Stimulated activated CD4-positive, alpha-beta T cell treated with anti-CD3 and anti-CD28 coated beads, TNF-alpha, amount 100 ng/mL, for 1 hour (primary cell): ENCODE measurements at places on chromosomes 6 and 20.

DNA sequence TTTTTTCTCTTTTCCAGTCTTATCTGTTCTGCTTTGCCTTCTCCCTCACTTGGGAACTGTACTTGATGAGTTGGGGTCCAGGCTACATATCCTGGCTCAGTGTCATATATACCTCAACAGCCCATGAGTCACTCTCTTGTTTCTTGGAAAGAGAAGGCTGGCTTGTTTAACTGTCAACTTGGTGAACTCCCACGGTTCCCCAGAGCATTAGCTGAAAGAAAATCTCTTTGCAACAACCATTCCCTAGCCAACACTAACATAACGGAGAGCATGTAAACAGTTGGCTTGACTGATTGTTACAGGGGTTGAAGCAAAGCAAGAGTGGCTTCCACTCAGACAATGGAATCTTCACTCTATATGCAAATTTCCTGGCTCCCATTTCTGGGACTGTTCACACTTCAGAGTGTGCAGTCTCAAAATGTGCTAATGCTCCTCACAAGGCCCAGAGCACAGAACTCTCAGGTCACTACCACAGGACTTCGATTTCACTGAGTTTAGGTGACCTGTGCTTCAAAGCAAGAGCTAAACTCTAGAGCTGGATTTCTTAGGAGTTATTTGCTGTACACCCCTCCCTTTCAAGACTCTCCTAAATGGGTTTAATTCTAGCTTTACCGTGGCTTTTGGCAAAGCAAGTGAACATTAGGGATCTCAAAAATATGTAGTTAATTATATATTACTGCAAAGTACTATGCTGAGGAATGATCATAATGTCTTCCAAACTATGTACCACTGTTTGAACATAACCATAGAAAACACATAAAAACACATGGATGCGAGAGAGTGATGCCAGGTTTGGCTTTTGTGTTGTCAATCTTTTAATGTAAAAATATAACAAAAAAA, 609.8 kb downstream of the RFPL4B start:
- no peak for DNase-seq

DNA sequence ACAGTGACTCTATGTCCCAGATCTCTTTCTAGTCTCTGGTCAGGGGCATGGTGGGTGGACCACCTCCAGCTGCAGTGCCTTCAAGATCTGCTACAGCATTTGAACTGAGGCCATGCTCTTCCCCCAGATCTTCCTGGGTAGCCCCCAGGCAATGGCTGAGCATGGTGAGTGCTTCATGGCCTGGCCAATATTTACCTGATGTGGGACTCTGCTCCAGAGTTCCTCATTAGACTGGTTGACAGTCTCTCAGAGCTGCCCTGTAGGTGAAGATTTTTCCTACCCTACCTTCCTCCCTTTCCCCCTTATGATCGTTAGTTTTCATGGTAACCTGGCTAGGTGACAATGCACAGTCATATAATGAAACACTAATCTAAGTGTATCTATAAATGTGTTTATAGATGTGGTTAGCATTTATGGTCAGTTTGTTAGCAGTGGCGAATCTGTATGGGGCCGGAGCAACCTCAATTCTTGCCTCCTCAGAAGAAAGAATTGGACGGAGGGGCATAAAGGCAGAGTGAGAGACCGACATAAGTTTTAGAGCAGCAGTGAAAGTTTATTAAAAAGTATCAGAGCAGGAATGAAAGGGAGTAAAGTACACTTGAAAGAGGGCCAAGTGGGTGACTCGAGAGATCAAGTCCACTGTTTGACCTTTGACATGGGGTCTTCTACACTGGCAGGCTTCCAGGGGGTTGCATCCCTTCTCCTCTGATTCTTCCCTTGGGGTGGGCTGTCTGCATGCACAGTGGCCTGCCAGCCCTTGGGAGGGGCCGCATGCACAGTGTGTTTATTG, 256.3 kb downstream of the CD83 start:
- DNase-seq: no peak

DNA sequence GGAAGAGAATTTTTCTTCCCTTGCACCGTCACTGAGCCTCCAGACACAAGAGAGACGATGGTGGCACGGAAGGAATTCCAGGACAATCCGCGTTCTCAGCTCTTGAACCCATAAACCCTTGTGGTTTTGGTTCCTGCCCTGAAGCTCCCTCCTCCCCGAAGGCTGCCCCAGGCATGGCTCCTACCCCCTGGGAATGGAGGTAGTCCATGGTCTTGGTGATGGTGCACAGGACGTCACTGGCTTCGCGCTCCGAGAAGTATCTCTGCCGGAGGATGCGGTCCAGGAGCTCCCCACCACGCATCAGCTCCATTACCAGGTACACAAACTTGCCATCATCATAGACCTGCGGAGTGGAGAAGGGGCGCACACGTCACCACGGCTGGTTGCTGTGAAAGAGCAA, 47.5 kb upstream of the MPC1 start:
- no peak for DNase-seq

DNA sequence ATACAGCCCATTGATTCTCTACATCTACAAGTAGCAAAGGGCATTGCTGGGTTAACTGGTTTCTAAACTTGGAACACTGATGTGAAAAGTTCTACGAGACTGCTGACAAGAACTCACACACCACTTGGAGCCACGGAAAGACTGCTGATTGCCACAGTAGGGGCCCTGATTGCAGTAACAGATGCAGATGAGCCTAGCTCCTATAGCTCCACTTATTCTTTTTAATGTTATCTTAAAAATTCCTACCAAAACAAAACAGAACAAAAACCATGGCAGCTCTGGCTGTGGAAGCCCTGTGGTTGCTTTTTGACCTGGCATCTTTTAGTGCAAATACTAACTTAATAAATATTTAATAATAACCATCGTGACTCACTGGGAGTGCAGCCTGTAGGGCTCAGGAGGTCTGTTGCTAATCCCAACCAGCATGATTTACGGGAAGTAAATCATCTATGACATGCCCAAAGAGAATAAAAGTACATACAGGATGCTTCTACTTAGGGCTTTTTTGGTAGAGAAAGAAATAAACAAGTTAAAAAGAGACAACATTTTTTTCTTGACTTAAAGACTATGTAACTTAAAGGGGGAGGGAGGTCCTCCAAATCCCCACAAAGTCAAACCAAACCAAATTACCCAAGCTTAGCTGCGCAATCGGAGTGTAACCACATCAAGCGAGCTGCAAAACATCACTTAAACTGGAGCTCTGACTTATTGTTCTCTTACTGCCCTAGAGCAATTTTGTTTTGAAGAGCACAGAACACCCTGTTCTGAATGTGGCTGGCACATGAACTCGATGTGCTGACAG, 87.2 kb downstream of the FKBP5 start:
- peak; percentile 44 for DNase-seq

DNA sequence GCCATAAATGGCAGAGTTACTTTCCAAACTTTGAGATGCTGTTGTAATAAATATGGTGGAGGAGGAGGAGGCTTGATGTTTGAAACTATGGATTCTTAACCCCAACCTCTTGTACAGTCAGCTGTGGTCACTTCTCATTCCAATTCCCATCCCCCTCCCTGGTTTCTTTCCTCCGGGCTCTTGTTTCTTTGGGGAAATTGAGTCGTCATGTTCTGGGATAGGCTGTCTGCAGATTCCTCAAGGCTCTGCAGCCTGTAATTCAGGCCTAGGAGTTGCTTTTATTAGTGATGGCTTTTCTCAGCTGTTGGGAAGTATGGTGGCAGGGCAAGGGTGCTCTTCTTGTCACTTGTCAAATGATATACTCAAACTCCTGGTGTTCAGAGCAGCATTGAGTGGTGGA, 2.6 kb downstream of the PTK7 start:
- no peak for DNase-seq

- no peak for DNase-seq
Observed at GRCh38 chr6:131524695-131525336, 48.2 kb upstream of the ARG1 start.

GRCh38 chr6:149965194-149966020, 1.7 kb downstream of the ULBP1 start:
- no peak for DNase-seq

- no peak for DNase-seq
Observed at GRCh38 chr6:168498161-168498843, 57.3 kb downstream of the SMOC2 start.

- DNase-seq: no peak
Observed at GRCh38 chr20:62479156-62479555, 3.4 kb upstream of the GATA5 start.

DNA sequence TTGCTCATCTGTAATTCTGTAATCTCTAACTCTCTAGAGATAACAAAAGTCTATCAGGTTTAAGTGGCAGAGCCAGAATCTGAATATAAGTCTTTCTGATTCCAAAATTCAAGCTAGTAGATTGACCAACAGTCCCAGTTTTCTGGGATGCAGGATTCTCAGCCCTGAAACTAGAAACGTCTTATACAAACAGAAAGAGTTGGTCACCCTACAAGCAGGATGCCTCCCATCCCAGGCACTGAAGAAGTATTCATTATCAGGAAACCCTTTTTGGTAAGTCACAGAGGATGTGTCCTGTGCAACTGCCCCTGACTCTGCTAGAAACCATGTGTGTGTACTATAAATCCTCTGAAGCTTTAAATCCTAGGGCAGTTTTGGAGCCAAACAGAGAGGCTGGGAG, 135.0 kb downstream of the CARMIL1 start:
- no peak for DNase-seq

DNA sequence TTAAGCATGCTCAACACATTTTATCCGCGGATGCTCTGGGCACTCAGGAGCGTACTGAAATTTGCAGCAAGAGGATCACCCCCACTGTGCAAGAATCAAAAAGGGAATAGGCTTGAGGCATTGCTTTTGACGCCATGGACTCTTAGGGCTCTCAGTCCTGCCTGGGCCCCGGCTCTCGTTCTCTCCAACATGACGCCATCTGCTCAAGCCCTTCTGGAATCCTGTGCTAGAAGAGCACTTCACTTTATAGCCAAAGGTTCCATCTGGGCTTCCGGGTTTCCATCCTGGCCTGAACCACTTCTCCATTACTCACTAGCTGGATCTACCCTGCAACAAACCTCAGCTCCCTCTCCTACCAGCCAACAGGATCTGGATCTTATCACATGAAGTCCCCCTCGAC, 105.3 kb downstream of the FOXF2 start:
- no peak for DNase-seq

- DNase-seq: no peak
Observed at GRCh38 chr6:53246924-53247323, 98.3 kb upstream of the GCM1 start.

DNA sequence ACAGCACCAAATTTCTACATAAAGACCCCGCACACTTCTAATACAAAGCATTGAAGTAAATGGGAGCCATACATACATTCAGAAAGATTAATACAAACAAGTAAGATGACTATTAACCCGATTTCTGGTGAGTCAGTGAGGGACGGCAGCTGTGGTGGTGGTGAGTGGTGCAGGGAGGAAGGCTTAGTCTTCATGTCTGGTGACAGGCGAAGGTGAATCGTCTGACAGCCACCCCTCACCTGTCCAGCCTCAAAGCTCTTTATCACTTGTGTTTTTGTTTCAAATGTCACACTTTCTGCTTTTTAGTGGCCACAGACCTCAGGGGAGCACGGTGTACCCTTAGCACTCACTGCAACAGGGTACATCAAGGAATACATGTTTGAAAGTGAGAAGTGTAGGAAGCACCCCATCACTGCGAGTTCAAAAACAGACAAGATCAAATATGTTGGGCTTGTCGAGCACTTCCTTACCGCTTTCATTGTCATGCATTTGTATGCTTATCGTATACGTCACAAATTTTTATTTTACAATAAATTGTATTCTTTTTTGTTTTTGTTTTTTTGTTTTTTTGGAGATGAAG, 63.5 kb downstream of the IRF4 start:
- no peak for DNase-seq

- DNase-seq: no peak
Observed at GRCh38 chr6:14786008-14786407, 459.9 kb upstream of the JARID2 start.

DNA sequence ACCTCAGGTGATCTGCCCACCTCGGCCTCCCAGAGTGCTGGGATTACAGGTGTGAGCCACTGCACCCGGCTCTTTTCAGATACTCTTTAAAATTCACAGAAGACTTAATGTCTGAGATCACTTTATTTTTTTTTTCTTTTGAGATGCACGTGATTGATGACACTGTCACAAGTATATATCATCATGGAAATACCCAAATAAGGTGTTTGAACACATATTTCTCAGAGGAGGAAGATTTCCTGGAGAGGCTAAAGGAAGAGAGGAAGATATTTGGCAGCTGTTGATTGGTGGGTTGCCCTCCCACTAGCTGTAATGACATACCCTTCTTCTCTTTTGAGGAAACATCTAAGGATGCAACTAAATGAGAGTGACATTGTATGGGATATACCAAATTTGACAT, 225.9 kb upstream of the CITED2 start:
- no peak for DNase-seq

GRCh38 chr6:164826831-164827468, 482.5 kb downstream of the C6orf118 start:
- DNase-seq: no peak

GRCh38 chr6:30885999-30886896, 1.9 kb downstream of the DDR1 start:
- no peak for DNase-seq

GRCh38 chr6:166777096-166777630, 150.1 kb upstream of the RPS6KA2 start:
- no peak for DNase-seq

DNA sequence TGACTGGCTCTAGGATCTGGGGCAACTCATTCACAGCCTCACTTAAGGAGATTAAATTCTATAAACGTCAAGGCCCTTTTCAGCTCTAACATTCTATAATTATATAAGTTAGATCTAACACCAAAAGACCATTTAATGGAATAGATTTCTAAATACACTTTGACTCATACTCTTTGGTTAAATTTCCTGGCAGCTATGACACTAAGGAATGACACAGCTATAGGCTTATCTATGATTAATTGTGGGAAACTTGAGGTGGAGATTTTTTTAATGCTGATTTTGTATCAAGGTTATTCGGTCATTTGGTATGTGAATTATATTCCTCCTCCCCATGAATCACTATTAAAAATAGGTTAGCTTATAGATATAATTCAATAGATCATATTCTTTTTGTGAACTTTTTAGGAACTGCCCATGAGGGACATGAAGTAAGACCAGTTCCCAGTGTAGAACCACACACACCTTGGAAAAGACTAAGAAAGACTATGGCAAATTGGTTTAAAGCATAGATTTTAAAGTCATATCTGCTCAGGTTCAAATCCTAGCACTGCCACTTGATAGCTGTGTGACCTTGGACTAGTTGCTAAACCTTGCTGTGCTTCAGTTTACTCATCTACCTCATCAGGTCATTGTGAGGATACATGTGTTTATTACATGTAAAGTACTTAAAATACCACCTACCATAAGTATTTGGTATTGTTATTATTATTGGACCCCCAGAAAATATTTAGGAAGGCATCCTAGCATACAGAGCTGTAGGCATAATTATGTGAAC, 116.0 kb downstream of the CRYBG1 start:
- DNase-seq: no peak
